Liver (tissue), 10 donors: ENCODE measurements at places on chromosomes 5 and 9. TPM values are rescaled to one million over a fixed set of nuclear protein-coding genes. Genes with fewer than 3 reads are reported as not detected.

Gene ANKHD1
- 116 TPM for total RNA-seq

DNA sequence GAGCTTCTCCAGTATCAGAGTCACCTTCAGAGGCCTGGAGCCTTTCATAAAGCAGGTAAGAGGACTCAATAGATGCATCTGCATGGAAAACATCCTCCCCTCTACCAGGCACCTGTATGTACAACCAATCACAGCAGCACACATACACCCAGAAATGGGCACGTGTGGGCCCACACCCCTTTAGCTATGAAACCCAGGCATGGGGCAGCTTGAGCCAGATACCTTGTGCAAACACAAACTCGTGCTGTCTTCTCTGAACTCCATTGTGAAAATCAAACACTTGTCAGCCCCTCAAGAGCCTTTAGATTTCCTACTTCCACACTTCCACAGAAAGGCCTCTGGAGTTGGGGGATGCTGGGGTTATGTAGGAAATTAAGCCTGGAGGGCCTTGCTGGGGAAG is 1.1 kb upstream of the CSF2 start:
- H3K4me3 ChIP-seq = no peak overlapping the region
- H3K27ac ChIP-seq = no peak overlapping the region
- H3K27me3 ChIP-seq = no peaks in the 10 kb centered on the region

Gene CDHR2
- total RNA-seq = 21.8 TPM

Gene MYO10
- total RNA-seq = 4.8 TPM

DNA sequence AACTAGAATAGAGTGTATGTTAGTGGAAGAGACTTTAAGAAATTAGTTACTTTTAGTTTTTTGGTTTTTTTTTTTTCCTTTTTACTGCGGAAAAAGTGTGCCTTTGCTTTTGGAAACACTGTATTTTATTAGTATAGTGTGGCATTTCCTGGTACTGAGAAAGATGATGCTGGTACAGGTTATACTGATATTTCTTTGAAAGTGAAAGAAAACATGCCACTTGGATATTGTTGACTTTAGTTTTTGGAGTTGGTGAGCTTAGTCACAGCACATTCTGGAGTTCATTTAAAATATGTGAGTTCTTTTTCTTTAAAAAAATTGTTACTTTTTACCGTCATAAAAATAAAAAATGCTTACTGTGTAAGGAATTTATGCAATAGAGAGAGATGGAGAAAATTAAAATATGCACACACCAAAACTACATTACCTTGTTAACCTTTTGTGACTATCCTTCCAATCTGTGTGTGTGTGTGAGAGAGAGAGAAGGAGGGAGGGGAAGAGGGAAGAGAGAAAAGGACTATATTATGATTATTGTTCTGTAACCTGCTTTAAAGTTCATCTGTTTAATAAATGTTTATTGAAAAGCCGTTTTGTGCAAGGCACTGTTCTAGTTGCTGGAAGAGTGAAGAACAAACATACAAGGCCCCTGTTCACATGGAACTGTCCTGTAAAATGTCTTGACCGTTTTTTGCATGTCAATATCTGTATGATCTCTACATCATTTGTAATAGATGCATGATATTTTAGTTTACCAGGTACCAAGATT is 1.9 kb downstream of the UGCG start:
- H3K27ac ChIP-seq = peak overlapping the region; percentile 98
- H3K27me3 ChIP-seq = no peaks in the 10 kb centered on the region
- DNase-seq = no peak
- no peaks in the 10 kb centered on the region for H3K36me3 ChIP-seq
- peak overlapping the region; percentile 70 for H3K4me3 ChIP-seq

DNA sequence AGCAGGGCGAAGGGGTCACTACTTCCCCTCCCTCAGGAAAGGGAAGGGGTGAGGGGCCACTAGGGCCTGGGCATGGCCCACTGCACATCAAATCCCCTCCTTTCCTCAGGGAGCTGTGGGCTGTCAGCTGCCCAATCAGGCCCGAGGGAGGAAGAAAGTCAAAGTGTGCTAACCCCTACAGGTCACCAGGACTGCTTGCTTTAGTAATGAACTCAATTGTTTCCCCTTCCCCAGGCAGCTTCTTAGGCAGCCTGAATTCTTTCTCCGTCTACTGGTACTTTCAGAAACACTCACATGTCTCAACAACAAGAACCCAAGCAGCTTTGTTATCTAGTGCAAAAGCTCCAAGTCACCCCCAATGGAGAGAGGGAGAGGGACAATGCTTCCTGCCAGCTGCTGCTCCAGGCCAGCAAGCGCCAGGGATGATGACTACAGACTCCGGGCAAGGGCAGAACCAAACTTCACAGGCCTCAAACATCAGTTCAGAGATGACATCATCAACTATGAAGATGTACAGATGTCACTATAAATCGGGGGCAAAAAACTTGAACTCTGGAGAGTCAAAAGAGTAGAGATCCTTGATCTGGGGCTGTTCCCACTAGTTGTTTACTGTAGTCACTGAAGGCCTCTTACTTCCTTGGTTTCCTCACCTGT is 100.7 kb downstream of the SLIT3 start:
- H3K36me3 ChIP-seq = no peaks in the 10 kb centered on the region
- no peaks in the 10 kb centered on the region for H3K4me1 ChIP-seq
- DNase-seq = no peak

Gene NACC2
- total RNA-seq = 17.8 TPM

DNA sequence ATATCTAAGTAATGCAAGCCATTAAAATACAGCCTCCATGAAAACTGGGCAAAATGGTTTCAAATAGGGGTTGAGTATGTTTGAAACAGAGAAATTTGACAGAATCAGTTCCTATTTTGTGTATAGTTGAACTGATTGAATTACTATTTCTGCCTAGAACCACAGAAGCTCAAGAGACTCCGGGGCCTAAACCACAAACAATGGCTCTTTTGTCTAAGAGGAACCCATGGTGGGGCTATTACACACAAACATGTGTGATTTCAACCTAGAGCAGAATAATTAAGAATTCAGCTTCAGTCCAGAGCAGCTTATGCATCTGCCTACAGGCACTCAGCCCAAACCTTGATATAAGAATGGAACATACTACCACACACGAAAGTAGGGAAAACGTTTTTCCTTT is 171.2 kb upstream of the MPDZ start:
- H3K36me3 ChIP-seq = no peaks in the 10 kb centered on the region
- H3K4me1 ChIP-seq = no peaks in the 10 kb centered on the region
- no peak for DNase-seq
- H3K27me3 ChIP-seq = peaks cover 3% of the 10 kb centered on the region
- no peak overlapping the region for H3K4me3 ChIP-seq

- no peak for DNase-seq
- H3K4me1 ChIP-seq = peaks cover 4% of the 10 kb centered on the region
- no peaks in the 10 kb centered on the region for H3K36me3 ChIP-seq
- no peak overlapping the region for H3K27ac ChIP-seq
Measured at GRCh38 chr9:131097948-131098278, 1.6 kb downstream of the AIF1L start.

- H3K27me3 ChIP-seq = no peaks in the 10 kb centered on the region
- no peaks in the 10 kb centered on the region for H3K36me3 ChIP-seq
- peak overlapping the region; percentile 96 for H3K27ac ChIP-seq
- peak overlapping the region; percentile 88 for H3K4me3 ChIP-seq
- H3K4me1 ChIP-seq = no peaks in the 10 kb centered on the region
Measured at GRCh38 chr9:36191290-36191645, 547 bp downstream of the CLTA start.

Gene PCDHGB1
- 0.75 TPM for total RNA-seq

Gene SLC30A5
- total RNA-seq = 28.9 TPM

Gene CCDC112
- total RNA-seq = 1.2 TPM

DNA sequence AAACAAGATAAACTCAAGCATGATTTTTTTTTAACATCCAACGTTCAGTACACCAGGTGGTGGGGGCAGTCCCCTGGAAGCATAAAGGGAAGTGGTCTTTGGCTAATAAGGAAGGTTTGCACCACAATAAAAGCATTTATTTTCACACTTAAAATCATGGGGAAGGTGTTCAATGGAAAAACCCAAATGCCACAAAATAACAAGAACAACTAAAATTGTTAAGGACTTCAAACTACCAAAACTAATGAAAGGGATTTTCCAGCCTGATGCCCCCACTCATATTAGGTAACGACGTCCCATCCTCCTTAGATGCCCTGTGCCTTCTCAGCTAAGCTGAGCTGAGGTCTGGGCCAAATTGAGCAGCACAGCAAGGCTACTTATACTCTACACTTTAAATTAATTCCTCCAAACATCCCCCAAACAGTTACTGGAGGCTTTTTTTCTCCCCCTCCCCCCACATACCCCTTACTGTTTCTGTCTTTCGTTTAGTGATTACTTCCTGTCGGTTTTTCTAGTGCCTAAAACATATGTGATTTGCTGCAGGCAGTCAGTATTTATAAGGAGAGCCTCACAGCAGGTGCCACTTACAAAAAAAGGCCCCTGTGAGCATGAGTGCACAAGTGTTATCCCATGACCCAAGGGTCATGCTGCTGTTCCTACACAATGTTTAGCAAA is 259.7 kb upstream of the ZNF608 start:
- H3K4me3 ChIP-seq = no peak overlapping the region
- peaks cover 1% of the 10 kb centered on the region for H3K4me1 ChIP-seq
- H3K36me3 ChIP-seq = no peaks in the 10 kb centered on the region
- DNase-seq = no peak
- no peak overlapping the region for H3K27ac ChIP-seq
- H3K27me3 ChIP-seq = no peaks in the 10 kb centered on the region

- no peak overlapping the region for H3K27ac ChIP-seq
- H3K36me3 ChIP-seq = no peaks in the 10 kb centered on the region
- H3K4me1 ChIP-seq = no peaks in the 10 kb centered on the region
- DNase-seq = no peak
Measured at GRCh38 chr5:128341056-128341455, 197.0 kb downstream of the FBN2 start.

- no peaks in the 10 kb centered on the region for H3K36me3 ChIP-seq
- no peaks in the 10 kb centered on the region for H3K27me3 ChIP-seq
- DNase-seq = no peak
- H3K4me3 ChIP-seq = no peak overlapping the region
- H3K27ac ChIP-seq = no peak overlapping the region
Measured at GRCh38 chr9:19028835-19029451, 4.1 kb downstream of the SAXO1 start.

Gene STPG3
- not detected for total RNA-seq

Gene SLC34A3
- not detected for total RNA-seq

Gene PCDHGA12
- total RNA-seq = 0.37 TPM

DNA sequence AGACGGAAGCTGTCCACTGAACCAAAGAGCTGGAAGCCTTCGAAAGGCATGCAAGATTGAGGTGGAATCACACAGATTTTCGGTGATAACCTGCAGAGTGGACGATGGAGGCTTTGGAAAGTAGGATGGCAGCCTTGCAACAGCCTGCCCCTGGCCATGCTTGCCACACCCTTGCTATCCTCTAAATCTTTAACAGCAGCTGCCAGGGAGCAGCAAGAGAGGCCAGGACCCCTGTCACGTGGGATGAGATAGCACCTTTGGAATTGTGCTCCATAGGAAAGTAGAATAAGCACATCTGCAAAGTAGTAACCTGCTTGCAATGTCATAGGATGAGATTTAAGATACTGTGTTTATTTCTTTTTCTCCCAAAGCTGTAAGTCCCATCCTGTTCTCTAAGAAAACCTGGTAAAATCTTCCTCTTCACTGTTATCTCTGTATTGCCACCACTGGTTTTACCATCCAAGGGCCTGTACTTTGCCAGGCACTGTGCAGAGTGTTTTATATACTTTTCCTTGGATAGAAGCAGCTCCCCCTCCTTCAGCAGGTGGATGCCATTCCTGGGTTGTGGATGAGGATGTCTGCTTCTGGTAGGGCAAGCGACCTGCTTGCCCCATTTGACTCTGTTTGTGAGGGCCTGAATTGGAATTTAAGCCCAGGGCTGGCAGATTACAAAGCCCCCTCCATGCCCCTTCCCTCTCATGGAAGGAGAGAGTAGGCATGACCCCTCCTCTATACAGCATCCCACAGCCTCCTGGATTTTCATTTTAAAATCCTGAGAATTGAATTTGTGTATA is 10.1 kb downstream of the TRIO start:
- H3K36me3 ChIP-seq = no peaks in the 10 kb centered on the region
- no peak overlapping the region for H3K27ac ChIP-seq
- DNase-seq = no peak
- peaks cover 20% of the 10 kb centered on the region for H3K4me1 ChIP-seq

DNA sequence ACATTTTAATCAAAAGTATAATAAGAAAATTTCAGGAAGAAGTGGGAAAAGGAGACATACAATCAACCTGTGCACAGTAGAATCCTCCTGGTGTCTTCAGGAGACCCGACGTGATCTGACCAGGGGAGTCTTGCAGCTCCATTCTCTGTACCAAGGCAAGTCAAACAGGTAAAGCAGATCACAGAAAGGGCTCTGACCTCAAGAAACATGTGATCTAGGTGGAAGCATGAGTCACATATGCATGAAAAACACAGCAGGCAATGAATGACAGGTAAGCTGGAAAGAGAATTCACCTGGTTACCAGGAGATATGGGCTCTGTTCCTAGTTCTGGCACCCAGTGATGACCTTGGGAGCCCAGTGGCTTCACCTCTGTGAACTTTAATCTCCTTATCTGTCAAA is 19.4 kb upstream of the FABP6 start:
- H3K27ac ChIP-seq = no peak overlapping the region
- no peak for DNase-seq
- no peaks in the 10 kb centered on the region for H3K4me1 ChIP-seq
- H3K4me3 ChIP-seq = no peak overlapping the region

DNA sequence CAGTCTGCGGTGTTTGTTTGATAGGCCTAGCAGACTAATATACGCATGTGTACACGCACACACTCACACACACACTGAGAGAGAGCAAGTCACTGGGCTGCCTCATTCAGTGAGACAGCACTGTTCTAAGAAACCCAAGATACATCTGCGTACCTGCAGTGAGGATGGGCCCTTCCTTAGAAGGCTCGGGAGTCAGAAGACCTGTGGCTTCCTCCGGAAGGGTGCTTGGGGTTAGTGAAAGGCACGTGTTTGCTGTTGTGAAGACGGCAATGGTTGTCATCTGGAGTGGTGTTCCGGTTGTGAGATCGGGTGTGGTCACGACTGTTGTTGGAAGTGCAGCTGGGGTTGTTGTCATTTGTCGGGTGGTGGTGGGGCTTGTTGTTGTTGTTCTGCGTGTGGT is 11.7 kb downstream of the TIMD4 start:
- H3K4me3 ChIP-seq = no peak overlapping the region
- no peak overlapping the region for H3K27ac ChIP-seq
- no peaks in the 10 kb centered on the region for H3K36me3 ChIP-seq
- no peaks in the 10 kb centered on the region for H3K4me1 ChIP-seq
- DNase-seq = no peak
- H3K27me3 ChIP-seq = no peaks in the 10 kb centered on the region

GRCh38 chr5:125228363-125229070 is 482.1 kb upstream of the ZNF608 start:
- H3K4me3 ChIP-seq = no peak overlapping the region
- H3K27ac ChIP-seq = no peak overlapping the region
- H3K27me3 ChIP-seq = no peaks in the 10 kb centered on the region
- H3K36me3 ChIP-seq = no peaks in the 10 kb centered on the region
